ENCODE measurements at places on chromosomes 11 and 22.

DNA sequence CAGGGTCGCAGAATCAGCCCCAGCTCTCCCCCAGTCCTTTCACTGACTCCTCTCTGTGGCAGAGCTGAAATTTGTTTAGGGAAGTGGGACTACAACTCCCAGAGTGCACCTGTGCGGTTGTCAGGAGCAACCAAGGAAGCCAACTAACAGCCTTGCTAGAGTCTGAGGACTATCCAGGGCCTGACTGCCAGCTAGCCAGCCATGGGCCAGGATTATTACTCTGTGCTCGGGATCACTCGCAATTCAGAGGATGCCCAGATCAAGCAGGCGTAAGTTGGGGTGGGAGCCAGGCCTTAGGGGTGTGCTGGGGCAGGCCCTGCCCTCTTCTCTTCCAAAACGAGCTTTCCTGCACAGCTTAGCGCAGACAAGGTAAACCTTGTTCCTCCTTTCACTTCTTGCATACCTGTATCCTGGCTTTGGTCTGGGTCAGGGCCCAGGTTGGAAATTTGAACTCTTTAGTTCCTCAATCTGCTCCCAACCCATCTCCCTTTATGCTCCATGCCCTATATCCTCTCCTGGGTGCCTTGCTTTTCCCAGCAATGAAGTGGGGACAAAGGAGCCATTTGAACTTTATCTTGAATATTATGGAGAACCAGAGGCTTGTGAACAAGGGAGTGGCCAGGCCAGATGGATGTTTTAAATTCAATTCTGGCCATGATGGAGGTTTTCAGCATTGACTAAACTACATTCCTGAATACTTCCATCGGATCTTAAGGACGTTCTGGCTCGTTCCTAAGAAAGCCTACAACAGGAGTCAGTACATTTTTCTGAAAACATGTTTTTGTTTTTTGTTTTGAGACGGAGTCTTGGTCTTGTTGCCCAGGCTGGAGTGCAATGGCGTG is at the start of gene DNAJB13:
TSS of gene DNAJB13 (plus strand) at position 158 of the 842 bp plus-strand sequence. CDS start at position 202, 44 bp downstream.
- peak; percentile 58 for DNase-seq

GRCh38 chr11:88043149-88043548 is 132.1 kb downstream of the RAB38 start:
- no peak for DNase-seq

- DNase-seq, result peak; percentile 91
Observed at GRCh38 chr11:12411806-12412727, 34.7 kb downstream of the PARVA start.

DNA sequence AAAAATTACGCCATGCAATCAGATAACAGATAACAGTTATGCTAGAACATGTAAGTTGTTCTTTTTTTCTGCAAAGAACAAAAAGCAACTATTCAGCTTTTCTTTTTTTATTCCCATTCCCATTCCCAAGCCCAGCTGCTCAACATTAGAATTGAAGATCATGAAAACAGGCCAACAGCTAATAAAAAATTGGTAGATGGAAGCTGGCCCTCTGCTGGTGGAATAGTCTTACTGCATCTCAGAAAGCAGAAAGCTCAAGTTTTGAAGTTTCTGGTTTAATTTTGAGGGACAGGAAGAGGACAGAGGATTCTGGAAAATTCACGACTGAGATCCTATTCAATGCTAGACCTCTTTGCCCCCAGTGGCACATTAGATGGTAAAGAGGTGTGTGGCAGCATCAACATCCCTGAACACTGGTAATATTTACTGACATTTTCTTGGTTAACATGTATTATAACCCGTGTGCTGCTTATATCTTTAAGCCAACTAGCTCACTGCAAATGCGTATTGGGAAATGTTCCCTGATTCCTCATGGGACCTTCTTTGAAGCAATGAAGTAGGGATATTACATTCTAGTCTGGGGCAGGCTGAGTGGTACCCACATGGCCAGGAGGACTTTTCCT is 591.2 kb downstream of the OPCML start:
- peak; percentile 42 for DNase-seq

DNA sequence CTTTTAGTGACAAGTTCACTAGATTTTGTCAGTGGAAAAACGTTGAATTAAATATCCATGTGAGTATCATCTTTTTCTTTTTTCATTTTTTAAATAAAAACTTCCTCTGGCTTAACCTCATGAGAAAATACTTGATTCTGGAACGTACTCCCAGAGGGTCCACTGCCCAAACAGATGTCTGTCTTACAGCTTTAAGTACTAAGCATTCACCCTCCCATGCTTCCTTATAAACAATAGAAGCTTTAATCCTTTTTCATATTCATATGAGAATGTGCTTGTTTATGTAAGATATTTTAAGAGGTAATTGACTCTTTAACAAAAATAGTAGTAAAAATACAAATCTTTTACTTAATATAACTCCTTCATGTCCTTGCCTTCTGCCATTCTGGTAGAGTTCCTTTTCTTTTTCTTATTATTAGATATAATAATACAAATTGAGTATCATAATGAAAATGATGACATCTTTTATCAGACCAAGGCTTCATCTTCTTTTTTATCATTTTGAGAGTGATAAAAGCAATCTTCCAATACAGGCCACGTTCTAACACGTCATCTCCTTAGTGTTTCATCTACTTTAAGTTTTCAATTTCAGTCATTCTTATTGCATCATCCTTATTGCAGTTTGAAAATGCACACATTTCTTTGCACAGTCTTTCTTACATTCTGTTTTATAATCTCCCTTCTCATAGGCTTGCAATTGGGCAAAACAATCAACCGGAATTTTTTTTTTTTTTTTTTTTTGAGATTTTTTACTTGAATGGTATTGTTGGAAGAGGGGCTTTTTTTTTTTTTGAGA is 69.5 kb upstream of the MYO18B start:
- no peak for DNase-seq

DNA sequence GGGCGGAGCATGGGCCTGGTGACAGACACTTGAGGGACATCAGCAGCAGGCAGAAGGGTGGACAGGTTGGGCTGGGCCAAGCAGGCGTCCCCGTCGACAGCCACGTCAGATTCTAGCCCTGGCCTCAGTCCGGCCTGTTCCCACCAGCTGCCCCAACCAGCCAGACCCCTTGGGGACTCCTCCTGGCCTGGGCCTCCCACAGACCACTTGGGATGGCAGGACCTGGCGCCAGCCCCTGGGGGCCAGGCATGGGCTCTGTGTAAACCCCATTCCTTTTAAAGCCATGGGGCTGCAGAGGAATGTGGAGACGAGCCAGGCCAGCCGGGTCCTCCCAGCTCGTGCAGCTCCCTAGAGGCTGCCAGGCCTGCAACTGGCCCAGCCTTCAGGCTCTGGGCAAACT is 4.7 kb upstream of the SUSD2 start:
- no peak for DNase-seq

DNA sequence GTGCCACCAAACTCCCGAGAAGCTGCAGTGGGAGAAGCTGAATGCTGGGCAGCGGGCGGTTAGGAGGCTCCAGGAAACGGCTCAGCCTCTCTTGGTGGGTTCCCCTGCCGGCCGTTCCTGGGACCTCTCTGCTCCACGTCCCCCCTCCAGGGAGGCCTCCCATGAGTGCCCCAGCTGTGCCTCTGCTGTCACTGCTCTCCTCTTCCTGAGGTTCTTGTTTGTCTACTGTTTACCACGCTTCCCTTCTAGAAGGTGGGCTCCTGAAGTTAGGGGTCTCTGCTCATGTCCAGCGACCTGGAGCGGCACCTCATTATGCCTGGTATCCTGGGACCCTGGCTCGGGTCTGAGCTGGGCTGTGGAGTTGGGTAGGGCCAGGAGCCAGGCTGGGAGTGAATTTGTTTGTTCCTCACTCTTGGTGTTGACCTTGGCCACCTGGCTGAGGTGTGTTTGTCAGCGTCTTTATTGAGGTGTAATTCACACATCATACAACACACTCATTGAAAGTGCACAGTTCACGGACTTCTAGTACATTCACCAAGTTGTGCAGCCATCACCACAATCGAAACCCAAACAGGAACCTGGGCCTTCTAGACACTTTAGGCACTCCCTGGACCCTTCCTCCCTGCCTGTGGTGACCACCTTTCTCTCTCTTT is 37.8 kb upstream of the GRAMD4 start:
- no peak for DNase-seq

- no peak for DNase-seq
Observed at GRCh38 chr11:129967996-129968395, 34.6 kb downstream of the PRDM10 start.

GRCh38 chr22:23047742-23048141 is 22.6 kb upstream of the GNAZ start:
- DNase-seq, result no peak

DNA sequence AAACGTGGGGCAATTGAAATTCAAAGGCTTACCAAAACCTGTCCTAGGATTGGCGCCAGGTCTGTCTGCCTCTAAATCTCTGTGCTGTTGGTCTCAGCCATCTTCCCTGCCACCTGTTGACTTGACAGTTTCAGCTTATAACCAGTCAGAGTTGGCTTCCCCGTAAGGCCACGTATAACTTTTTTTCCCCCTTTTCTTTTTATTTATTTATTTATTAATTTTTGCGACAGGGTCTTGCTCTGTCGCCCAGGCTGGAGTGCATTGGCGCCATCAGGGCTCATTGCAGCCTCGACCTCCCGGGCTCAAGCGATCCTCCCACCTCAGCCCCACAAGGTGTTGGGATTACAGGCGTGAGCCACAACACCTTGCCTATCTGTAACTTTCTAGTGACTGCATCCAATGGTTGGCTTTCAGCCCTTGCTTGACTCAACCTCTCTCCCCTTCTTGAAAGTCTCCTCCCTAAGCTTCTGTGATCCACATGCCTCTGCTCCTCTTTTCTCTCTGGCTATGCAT is 1.4 kb upstream of the SYVN1 start:
- DNase-seq, result no peak

DNA sequence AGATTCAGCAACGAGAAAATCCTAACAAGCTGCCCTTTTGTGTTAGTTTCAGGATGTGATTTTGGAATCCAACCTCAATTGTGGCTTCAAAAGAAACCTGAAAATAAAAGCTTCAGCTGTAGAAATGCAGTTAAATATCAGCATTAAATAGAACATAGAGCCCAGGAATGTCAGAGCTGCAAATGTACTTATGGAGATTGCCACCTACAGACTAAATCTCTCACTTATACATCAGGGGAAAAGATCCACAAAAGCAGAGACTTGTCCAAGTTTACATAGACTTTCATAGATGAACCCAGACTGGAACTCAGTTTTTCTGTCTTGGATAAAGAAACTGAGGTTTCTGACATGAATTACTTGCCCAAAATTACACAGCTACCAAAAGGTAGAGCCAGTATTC is 446.6 kb downstream of the DLG2 start:
- DNase-seq, result no peak

- DNase-seq, result peak; percentile 8
Observed at GRCh38 chr22:28497188-28497587, 182.5 kb downstream of the TTC28 start.

- DNase-seq, result no peak
Observed at GRCh38 chr11:91686281-91686680, 538.3 kb upstream of the FAT3 start.

DNA sequence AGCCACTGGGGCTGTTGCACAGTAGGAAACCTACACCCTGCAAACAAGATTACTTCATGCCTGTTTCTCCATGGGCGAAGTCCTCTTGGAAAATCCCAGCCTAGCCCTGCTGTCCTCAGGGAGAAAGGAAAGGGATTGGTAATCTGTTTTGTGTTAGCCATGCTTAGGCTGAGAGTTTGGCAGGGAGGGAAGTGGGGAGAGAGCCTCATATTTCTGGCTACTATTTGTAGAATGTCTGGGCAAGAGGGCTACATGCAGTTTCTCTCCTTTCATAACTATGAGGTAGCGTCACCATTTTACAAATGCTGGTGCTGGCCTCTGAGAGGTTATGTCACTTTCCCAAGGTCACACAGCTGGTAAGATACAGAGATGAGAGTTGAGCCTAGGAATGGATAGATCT is 737 bp upstream of the MFRP start:
- no peak for DNase-seq

GRCh38 chr22:32517921-32518320 is 43.3 kb downstream of the FBXO7 start:
- no peak for DNase-seq

DNA sequence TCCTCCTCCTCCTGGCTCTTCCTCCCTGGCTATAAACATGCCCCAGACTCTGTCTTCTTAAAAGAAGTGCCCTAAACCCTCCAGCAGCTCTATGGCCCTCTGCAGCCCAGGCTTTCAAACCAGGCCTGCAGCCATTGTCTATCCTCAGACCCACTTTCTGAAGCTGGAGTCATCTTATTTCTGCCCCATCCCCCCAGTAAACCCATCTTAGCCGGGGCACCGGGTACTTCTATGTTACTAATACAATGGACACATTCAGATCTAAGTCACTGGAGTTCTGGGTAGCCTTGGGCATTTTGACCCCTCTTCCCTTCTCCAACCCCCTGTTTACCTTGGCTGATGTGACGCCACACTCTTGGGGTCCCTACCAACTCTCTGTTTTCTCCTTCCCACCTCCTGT is 29.7 kb upstream of the CACNG2 start:
- DNase-seq, result no peak

DNA sequence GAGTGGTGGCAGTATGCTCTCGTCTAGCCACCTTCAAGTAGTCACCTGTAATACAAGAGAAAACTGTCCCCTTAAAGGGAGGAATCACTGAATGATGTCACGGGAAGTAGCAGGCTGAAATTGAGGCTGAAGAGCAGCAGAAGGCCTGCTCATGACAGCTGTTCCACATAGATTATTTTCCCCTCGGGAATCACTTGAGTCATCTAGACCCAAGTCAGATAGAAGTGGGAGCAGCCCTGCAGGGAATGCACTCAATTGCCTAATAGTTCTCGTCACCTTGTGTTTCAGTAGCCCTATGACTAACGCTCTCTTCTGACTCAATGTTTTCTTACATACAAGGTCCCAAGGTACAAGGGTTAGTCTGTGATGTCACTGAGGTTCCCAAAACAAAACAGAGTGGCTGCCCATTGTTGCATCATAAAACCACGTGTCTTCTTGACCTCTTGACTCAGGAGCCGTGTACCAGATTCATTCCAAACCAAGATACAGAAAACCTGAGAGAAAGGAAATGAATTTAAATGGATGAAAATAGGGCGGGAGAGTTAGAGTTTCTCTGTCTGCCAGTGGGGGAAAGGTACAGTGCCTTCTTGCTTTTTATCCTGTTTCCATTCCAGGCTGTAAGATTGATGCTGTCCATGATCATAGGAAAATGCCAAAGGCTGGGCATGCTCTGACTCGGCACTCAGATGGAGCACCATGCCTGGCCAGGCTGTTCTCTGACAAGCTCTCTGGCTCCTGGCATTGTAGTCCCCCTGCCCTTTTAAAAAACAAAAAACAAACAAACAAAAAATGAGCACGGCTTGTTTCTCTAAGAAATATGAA is 21.6 kb upstream of the C11orf96 start:
- peak; percentile 100 for DNase-seq

DNA sequence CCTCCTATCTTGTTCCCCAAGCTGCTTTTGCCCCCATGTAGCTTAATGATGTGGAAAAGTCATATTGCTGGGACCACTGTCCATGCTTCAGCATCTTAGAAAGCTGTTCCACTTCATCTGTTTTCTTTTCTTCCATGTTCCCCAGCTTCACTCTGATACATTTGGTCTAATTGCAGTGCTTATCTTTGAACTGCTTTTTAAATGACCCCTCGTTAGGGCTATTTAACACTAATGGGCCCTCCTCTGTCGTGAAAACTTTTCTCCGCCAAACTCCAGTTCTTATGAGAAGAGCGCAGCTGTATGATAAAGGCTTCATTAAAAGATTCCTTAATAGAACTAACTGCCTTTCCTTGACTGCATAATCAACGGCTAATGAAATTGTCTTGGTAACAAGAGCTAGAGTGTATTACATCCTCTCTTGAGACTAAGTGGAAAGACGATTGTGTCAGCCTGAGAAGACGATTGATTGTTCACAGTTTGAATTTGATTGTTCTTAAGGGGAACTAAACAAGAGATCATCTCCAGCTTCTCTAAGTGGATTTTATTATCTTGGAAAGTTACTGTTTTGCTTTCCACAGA is 165.0 kb upstream of the MTNR1B start:
- DNase-seq, result no peak

GRCh38 chr22:24230911-24231656 is 13.8 kb downstream of the GGT5 start:
- no peak for DNase-seq

Data from fibroblast of pulmonary artery (primary cell).